Fibroblast of the aortic adventitia (primary cell): ENCODE measurements at places on chromosomes 2 and 18. TPM values are rescaled to one million over a fixed set of nuclear protein-coding genes. Genes with fewer than 3 reads are reported as not detected.

CHRNG gene
- not detected in 2 replicates for total RNA-seq

TMEM178A gene
- total RNA-seq, result 0.36 TPM in 1 of 2 replicates, not detected in the other

CRYBA2 gene
- total RNA-seq, result not detected in 2 replicates

RFTN2 gene
- total RNA-seq, result 6.4 and 16.4 TPM in 2 replicates

SERPINB10 gene
- total RNA-seq, result not detected in 2 replicates

MGAT4A gene
- 0.36 and 0.74 TPM in 2 replicates for total RNA-seq

MOGAT1 gene
- not detected in 2 replicates for total RNA-seq

CAD gene
- total RNA-seq, result 28.9 and 35.5 TPM in 2 replicates

UGT1A3 gene
- not detected in 2 replicates for total RNA-seq

GREB1 gene
- under 0.01 and 1.7 TPM in 2 replicates for total RNA-seq

CPSF3 gene
- 62.2 and 76.5 TPM in 2 replicates for total RNA-seq

RAB17 gene
- 0.54 and 3.5 TPM in 2 replicates for total RNA-seq

CACNB4 gene
- 4.8 and 7.5 TPM in 2 replicates for total RNA-seq

GNLY gene
- total RNA-seq, result not detected in 2 replicates

ERFE gene
- 2.8 and 3.4 TPM in 2 replicates for total RNA-seq

B4GALT6 gene
- total RNA-seq, result 1.9 and 6.3 TPM in 2 replicates

NFATC1 gene
- 2.0 and 3.0 TPM in 2 replicates for total RNA-seq

ST6GAL2 gene
- 0.09 and 0.16 TPM in 2 replicates for total RNA-seq

ANKRD30BL gene
- total RNA-seq, result 0.16 TPM in 1 of 2 replicates, not detected in the other

MROH2A gene
- total RNA-seq, result under 0.01 TPM in 1 of 2 replicates, not detected in the other

RESP18 gene
- total RNA-seq, result not detected in 2 replicates

LGALSL gene
- total RNA-seq, result 5.0 and 11.0 TPM in 2 replicates

SLC14A1 gene
- 5.6 and 254 TPM in 2 replicates for total RNA-seq

CAPN14 gene
- total RNA-seq, result 0.09 and 0.16 TPM in 2 replicates

GAL3ST2 gene
- total RNA-seq, result 0.25 TPM in 1 of 2 replicates, not detected in the other

CXCR1 gene
- not detected in 2 replicates for total RNA-seq

TUBA3D gene
- total RNA-seq, result not detected in 2 replicates

OTOS gene
- not detected in 2 replicates for total RNA-seq

AFTPH gene
- total RNA-seq, result 23.6 and 29.8 TPM in 2 replicates

SMAD2 gene
- 58.7 and 118 TPM in 2 replicates for total RNA-seq

SLC19A3 gene
- 0.18 and 1.6 TPM in 2 replicates for total RNA-seq
